ENCODE measurements at places on chromosomes 3 and 15. TPM values are rescaled to one million over a fixed set of nuclear protein-coding genes. Genes with fewer than 3 reads are reported as not detected.

DNAH1 gene
- total RNA-seq, result 4.0 TPM

GRCh38 chr3:66302288-66302687 lies 81.5 kb downstream of the SLC25A26 start:
- no peak overlapping the region for H3K4me3 ChIP-seq
- H3K27ac ChIP-seq, result no peak overlapping the region
- H3K36me3 ChIP-seq, result no peaks in the 10 kb centered on the region
- peaks cover 10% of the 10 kb centered on the region for H3K4me1 ChIP-seq
- DNase-seq, result peak; percentile 15

DNA sequence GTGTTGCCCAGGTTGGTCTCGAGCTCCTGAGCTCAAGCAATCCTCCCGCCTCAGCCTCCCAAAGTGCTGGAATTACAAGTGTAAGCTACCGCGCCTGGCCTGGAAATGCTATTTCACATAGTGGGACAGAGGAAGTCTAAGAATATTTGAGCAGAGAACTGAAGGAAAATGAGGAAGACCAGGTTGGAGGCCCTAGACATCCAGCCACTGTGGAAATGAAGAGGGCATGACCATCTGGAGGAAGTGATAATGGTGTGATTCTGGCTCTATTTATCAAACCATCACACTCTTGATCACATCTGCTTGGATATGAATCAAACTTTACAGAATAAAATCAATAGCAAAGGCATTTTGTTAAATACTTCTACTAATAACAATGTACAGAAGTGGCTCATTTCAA lies 65.9 kb upstream of the ARHGEF3 start:
- no peaks in the 10 kb centered on the region for H3K36me3 ChIP-seq
- no peak for DNase-seq
- no peak overlapping the region for H3K27ac ChIP-seq

- no peaks in the 10 kb centered on the region for H3K36me3 ChIP-seq
- no peaks in the 10 kb centered on the region for H3K27me3 ChIP-seq
- no peaks in the 10 kb centered on the region for H3K4me1 ChIP-seq
- H3K27ac ChIP-seq, result no peak overlapping the region
- H3K4me3 ChIP-seq, result no peak overlapping the region
Observed at GRCh38 chr3:116561529-116561928, 116.2 kb upstream of the LSAMP start.

GRCh38 chr15:58444658-58445332 lies 13.0 kb downstream of the LIPC start:
- no peaks in the 10 kb centered on the region for H3K36me3 ChIP-seq
- H3K4me1 ChIP-seq, result peaks cover 62% of the 10 kb centered on the region
- H3K27ac ChIP-seq, result peak overlapping the region; percentile 52
- H3K4me3 ChIP-seq, result no peak overlapping the region

- no peaks in the 10 kb centered on the region for H3K36me3 ChIP-seq
- H3K4me3 ChIP-seq, result no peak overlapping the region
- DNase-seq, result peak; percentile 48
Observed at GRCh38 chr3:174488527-174488926, 370.6 kb upstream of the NAALADL2 start.

DNA sequence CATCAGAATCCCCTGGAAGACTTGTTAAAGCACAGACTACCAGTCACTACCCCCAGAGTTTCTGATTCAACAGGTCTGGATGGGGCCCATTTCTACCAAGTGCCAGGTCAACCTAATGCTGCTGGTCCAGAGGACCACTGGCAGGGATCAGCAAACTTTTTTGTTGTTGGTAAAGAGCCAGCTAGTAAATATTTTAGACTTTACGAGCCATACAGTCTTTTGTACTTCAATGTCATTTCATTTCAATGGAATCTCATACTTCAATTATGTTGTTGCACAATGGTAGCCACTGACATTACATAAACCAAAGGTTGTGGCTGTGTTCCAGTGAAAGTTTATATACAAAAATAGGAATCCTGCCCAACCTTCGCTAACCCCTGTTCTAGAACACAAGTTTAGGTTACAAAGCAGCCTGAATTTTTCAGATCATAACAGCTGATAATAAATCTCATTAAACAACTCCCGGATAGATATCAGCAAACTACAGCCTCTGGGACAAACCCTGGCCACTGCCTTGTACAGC lies 28.7 kb downstream of the ULK4 start:
- H3K36me3 ChIP-seq, result no peaks in the 10 kb centered on the region
- H3K4me3 ChIP-seq, result peak overlapping the region; percentile 17
- H3K27ac ChIP-seq, result 0 out of 2 replicates have a peak overlapping the region, but pooled peaks have one; percentile 26
- peaks cover 11% of the 10 kb centered on the region for H3K4me1 ChIP-seq
- no peaks in the 10 kb centered on the region for H3K27me3 ChIP-seq

GRCh38 chr3:103112273-103112672 lies 677.5 kb downstream of the ZPLD1 start:
- no peak for DNase-seq
- H3K4me1 ChIP-seq, result no peaks in the 10 kb centered on the region
- H3K36me3 ChIP-seq, result no peaks in the 10 kb centered on the region
- H3K4me3 ChIP-seq, result no peak overlapping the region

Measured in GM23248 (cell line).